ENCODE measurements at places on chromosomes 1 and 21.

- no peak for DNase-seq
Measured at GRCh38 chr1:241225741-241226140, 131.3 kb downstream of the RGS7 start.

- DNase-seq, result peak; percentile 58
Measured at GRCh38 chr1:7899741-7900140, 40.9 kb downstream of the TNFRSF9 start.

- no peak for DNase-seq
Measured at GRCh38 chr21:28396421-28396820, 596.3 kb downstream of the LTN1 start.

GRCh38 chr1:45796946-45797345 is 6.5 kb upstream of the MAST2 start:
- DNase-seq, result no peak

GRCh38 chr1:229273507-229274232 is 2.8 kb downstream of the RAB4A start:
- DNase-seq, result no peak

GRCh38 chr1:76830373-76830772 is 36.9 kb upstream of the ST6GALNAC5 start:
- DNase-seq, result no peak

DNA sequence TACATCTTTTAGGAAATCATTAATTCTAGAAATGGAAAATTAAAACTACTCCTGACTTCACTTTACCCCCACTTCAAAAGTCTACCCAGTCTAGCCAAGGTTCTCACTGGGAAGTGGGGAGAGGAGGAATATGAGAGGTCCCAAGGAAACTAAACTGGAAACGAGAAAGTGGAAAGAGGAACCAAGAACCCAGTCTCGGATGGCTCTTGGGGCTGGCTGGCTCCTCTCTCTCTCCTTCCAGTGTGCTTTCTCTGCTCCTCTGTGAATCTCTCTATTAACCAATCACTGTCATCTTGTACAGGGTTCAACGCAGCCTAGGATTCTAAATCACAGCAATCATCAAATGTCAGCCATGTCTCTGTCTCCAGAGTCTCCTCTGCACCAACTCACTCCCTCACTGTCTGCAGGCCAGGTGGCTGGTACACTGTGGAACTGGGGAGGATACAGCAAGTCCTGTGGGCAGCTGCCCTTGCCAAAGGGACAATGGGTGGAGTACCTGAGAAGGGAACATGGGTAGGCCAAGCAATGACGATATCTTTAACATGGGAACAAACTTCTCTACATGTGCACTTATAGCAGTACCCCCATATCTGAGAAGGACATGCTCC is 33.7 kb downstream of the GNB1 start:
- no peak for DNase-seq

DNA sequence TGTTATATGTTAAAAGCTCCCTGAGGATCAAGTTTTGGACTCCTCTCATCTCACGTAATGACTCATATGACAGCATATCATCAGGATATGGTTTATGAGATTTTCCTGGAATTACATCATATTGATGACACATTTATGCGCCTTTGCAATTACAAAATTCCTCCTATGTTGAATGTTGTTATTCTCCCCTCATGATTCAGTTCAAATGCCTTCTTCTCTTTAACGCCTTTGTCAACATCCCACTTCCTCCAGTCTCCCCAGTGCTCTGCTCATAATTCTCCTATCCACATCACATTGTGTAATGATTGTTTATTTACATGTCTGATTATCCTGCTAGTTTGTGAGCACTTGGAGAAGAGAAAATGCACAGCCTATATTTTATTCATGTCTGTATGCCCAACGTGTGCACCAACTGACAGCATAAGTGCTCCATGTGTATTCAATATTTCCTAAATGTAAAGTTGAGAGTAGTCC is 80.9 kb upstream of the BACH1 start:
- no peak for DNase-seq

- no peak for DNase-seq
Measured at GRCh38 chr1:203359010-203359571, 8.2 kb upstream of the FMOD start.

DNA sequence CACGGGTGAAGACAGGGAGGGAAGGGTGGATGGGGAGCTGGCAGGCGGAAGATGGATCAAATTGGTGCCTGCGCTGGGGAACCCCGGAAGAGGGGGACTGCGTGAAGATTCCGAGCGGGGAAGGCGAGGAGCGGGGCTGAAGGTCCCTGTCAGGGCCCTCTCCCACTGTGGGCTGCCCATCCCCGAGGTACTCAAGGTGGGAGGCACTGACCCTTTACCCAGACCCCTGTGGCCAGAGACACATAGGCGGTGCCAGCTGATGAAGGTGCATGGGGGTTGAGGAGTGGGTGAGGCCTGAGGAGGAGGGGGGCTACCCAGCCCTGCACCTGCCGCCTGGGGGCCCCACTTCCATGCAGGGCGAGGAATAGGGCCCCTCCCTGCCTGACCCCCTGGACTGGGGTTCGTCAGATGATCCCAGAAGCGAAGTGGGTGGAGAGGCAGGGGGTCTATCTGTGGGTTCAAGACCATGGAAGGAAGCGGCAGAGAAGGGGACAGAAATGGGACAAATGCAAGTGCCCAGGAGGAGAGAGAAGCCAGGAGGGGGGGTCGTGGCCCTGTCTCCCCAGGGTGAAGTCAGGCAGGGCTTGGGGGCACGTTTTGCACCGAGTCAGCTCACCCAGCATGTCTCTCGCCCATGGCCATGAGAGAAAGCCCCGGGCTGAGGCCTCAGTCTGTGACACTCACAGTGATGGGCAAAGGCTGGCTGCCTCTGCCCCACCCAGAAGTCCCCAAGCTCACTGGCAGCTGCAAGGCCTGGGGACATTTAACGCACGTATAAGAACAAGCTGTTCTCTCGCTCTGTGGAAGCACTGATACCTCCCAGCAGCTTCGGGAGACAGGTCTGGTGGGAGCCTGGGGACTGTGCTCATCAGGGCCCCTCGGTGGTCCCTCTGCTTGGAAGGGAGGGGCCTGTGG is 7.0 kb upstream of the MMEL1 start:
- no peak for DNase-seq

GRCh38 chr1:225461533-225462428 is 33.9 kb upstream of the LBR start:
- no peak for DNase-seq

DNA sequence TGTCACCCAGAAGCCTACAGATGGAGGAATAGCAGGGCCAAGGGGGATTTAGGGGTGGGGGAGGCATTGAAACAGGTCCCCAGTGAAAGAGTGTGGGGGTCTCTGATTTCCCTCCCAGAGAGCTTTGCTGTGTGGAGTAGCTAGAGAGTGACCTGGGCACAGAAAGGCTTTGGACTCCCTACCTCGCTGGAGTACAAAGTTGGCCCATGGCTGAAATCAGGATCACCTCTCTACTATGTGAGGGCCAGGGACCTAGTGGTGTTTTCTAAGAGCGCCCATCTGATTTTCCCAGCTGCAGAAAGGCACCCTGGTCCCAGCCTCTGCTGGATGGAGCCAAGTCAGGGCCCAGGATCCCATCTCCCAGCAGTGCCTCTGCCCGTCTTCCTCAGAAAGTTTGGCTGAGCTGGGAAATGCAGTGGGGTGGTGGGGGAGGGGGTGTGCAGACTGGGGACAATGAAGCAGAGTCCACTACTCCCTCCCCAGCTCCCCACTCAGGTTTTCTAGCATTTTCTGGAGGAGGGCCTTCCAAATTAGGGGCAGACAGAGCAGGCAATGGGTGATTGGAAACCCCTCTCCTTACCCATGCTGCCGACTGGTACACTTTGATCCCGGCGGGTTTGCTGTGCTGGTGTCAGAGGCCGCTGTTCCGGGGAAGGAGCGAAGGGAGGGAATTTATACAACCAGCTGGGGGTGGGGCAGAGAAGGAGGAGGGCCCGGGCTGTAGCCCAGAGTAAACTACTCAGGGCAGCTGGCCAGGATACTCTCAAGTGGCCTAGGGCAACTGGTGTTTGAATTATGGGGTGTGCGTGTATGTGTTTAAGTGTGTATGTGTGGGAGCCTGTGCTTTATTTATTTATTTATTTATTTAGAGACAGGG is at the start of gene SELENBP1:
Gene SELENBP1 (minus strand): TSS at position 648 of the 877 bp plus-strand sequence. CDS start 64 bp downstream, at position 584.
- DNase-seq, result no peak

DNA sequence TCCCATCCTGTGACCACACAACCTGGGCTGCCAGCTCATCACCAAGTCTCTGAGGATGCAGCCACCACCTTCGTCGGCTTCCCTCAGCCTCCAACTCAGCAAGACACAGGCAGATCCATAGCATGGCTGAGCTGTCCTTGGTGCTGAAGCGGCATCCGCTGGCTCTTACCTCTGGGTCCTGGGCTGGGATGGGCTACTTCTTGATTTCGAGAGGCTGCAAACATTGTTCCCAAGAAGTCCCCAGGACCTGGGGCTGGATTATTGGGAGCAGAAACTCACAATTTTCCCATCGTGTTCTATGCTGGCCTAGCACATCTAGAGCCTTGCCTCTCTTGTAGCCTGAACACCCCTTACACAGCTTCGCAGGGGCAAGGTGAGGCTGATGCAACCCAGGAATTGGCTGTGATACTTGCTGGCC is 24.9 kb upstream of the C1QA start:
- peak; percentile 38 for DNase-seq

- DNase-seq, result no peak
Measured at GRCh38 chr21:34865400-34866241, 183.5 kb downstream of the RUNX1 start.

- DNase-seq, result peak; percentile 95
Measured at GRCh38 chr1:248858891-248859889, at the start of gene ZNF692. Gene ZNF692, minus strand, starts transcription at chr1:248859085. Its CDS starts 776 bp downstream, at chr1:248858309.

DNA sequence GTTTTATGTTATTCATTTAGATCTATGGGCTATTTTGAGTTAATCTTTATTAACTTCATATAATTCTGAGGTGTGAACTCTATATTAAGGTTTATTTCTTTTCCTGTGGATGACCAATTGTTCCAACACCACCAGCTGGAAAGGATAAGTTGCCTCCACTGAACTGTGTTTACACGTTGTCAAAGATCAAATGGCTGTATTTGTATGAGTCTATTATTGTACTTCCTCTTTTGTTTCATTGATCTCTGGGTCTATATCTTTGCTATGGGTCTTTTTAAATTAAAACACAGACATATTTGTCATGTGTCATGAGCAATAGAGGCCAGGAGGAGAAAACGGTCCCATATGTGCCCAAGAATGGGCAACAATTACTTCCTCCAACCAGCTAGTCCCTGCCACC is 5.2 kb upstream of the MAB21L3 start:
- no peak for DNase-seq

- no peak for DNase-seq
Measured at GRCh38 chr21:37429356-37429755, 62.8 kb downstream of the DYRK1A start.

GRCh38 chr1:84107955-84108354 is 36.1 kb upstream of the PRKACB start:
- DNase-seq, result no peak

- DNase-seq, result no peak
Measured at GRCh38 chr1:3626025-3626424, 1.2 kb downstream of the TPRG1L start.

Measured in KG1 (cell line).